ENCODE measurements at places on chromosomes 1 and 21.

GRCh38 chr1:11059155-11059967 is 457 bp downstream of the SRM start:
- no peak for DNase-seq

DNA sequence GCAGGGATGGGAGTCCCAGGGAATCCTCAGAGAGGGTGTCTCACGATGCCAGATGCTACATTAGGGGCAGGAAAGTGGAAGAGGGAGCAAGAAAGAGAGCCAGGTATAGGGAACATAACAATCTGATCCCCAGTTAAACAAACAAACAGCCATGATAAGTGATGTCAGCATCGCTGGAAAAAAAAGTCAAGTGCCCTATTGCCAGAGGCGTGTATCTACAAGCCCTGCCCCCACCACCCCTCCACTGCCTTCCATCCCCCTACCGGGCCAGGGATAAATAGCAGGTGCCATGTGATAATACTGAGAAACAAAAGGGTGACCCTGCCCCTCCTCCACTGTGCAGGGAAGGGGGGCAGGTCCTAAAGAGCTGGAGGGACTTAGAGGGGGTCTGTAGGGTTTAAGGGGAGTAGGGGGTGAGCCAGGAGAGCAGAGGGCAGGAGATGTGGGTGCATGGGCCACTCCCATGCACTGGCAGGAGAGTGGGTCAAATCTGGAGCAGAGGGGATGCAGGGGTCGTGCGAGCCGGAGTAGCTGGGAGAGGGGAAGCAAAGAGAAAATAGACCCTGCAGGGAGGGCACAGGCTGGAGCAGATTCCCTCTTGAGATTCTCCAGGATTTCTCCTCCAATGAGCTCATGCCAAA is 3.4 kb downstream of the SLC26A9 start:
- peak; percentile 13 for DNase-seq

- no peak for DNase-seq
Observed at GRCh38 chr1:228048659-228049298, 33.7 kb upstream of the ARF1 start.

GRCh38 chr1:114250683-114251572 is 97.3 kb upstream of the SYT6 start:
- peak; percentile 10 for DNase-seq

GRCh38 chr1:208637181-208637580 is 393.0 kb upstream of the PLXNA2 start:
- no peak for DNase-seq

- no peak for DNase-seq
Observed at GRCh38 chr21:14797543-14797942, 251.4 kb upstream of the SAMSN1 start.

GRCh38 chr1:160846281-160846680 is 16.4 kb downstream of the CD244 start:
- DNase-seq: no peak

DNA sequence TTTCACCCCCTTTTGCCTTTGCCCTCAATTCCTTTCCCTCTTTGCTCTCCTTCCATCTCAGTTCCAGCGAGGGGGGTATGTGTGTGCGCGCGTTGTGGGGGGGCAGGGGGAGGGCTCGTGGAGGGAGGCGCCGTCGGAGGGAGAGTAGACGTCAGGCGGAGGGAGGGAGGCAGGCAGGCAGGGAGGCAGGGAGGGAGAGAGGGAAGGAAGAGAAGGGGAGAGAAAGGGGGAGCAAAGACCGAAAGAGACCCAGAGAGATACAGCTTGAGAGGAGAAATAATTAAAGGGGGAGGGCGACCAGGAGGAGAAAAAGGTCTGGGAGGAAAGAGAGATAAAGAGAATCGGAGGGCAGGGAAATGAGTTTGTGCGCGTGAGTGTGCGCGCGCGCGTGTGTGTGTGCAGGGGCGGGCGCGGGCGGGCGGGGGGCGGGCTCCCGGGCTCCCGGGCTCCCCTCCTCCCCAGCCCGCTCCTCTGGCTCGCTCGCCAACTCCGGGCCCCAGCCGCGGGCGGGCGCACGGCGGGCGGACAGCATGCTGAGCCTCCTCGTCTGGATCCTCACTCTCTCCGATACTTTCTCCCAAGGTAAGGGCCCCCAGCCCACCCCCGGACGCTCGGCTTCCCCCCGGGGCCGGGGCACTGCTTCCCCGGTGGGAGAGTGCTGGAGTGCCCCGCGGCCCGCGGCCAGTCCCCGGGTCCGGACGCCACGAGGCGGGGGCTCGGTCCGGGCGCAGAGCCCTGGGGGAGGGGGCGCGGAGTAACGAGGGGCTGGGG is at the start of gene KIRREL1:
KIRREL1 (plus strand) TSS at position 499 of the 771 bp plus-strand sequence; CDS start at position 531, 32 bp downstream.
- no peak for DNase-seq

DNA sequence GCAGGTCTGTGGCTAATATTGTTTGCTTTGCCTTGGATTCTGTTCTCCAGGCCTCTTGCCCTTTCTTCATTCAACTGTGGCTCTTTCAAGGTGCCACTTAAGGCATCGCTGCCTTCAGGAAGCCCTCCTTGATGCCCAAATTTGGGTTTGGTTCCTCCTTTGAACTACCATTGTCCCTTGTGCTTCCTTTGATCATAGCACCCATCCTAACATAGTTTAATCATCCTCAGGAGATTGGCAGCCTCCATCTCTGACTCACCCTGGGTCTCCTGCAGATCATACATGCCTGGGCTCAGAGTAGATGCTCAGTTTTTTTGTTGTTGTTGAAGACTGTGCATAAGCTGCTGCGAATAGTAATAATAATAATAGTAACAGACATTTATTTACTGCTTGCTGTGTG is 54.4 kb upstream of the ACOT11 start:
- no peak for DNase-seq

GRCh38 chr1:31755850-31756492 is 8.2 kb downstream of the ADGRB2 start:
- no peak for DNase-seq

DNA sequence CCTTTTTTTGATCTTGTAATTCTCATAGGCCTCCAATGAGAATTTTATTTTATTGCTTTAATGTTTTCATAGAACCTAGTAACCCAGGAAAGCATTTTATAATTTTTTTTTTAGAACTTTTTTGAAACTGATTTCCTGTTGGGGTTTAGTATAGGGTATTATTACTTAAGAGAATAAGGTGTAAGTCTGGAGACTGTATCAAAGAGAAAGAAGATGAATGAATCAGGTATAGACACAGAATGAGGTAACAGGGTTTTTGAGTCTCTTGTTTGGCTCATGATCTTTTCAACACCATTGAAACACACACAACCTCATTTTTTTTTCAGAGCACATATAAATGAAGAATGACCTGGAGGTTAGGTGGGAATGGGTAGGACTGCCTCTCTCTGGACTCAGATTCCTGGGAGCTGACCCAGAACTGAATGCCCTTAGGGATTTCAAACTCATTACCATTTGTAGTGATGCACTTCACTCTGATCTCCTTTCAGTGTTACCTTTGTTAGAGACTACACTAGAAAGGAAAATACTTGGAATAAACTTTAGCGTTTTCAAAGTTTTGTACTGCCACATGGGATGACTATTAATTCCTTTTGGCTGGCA is 51.0 kb downstream of the EPB41 start:
- DNase-seq: no peak

GRCh38 chr1:155623357-155623756 is 13.3 kb downstream of the MSTO1 start:
- DNase-seq: no peak

DNA sequence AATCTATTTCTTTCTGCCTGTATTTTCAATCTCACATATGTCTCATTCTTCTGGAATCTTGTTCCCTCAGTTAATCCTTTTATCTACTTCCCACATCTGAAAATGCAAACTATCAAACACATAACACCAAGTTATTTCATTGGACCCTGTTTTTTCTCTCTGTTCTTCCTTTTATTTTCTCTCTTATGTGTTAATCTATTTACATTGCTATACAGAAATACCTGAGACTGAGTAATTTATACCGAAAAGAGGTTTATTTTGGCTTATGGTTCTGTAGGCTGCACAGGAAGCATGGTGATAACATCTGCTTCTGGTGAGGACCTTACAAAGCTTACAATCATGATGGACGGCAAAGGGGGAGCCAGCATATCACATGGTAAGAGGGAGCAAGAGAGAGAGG is 247.6 kb downstream of the TGFB2 start:
- no peak for DNase-seq

GRCh38 chr1:70718086-70718630 is 307.1 kb downstream of the CTH start:
- DNase-seq: no peak
